ENCODE measurements at places on chromosomes 7 and 10.
A peak's percentile ranks its signal among the peaks of the same experiment; 100 is the strongest.

GRCh38 chr10:117497736-117498135 is 44.8 kb upstream of the EMX2 start:
- H3K4me1 ChIP-seq, result no peaks in the 10 kb centered on the region
- H3K27ac ChIP-seq, result no peak overlapping the region
- no peak for DNase-seq

GRCh38 chr7:13069841-13070240 is 382.4 kb downstream of the ARL4A start:
- H3K27ac ChIP-seq, result no peak overlapping the region
- no peaks in the 10 kb centered on the region for H3K4me1 ChIP-seq
- H3K4me3 ChIP-seq, result no peak overlapping the region
- DNase-seq, result no peak

GRCh38 chr7:6022707-6023106 is 8.5 kb upstream of the ANKRD61 start:
- H3K27me3 ChIP-seq, result no peaks in the 10 kb centered on the region
- H3K4me3 ChIP-seq, result no peak overlapping the region
- H3K36me3 ChIP-seq, result peaks cover 79% of the 10 kb centered on the region
- H3K4me1 ChIP-seq, result peaks cover 31% of the 10 kb centered on the region

GRCh38 chr7:1197997-1198625 is 34.6 kb upstream of the UNCX start:
- H3K27ac ChIP-seq, result no peak overlapping the region
- no peaks in the 10 kb centered on the region for H3K4me1 ChIP-seq
- no peak overlapping the region for H3K4me3 ChIP-seq

- DNase-seq, result peak; percentile 53
- no peaks in the 10 kb centered on the region for H3K27me3 ChIP-seq
- H3K36me3 ChIP-seq, result no peaks in the 10 kb centered on the region
- H3K4me3 ChIP-seq, result no peak overlapping the region
- no peak overlapping the region for H3K27ac ChIP-seq
- H3K4me1 ChIP-seq, result peaks cover 13% of the 10 kb centered on the region
Measured at GRCh38 chr10:45249978-45250693, 65.3 kb downstream of the OR13A1 start.

DNA sequence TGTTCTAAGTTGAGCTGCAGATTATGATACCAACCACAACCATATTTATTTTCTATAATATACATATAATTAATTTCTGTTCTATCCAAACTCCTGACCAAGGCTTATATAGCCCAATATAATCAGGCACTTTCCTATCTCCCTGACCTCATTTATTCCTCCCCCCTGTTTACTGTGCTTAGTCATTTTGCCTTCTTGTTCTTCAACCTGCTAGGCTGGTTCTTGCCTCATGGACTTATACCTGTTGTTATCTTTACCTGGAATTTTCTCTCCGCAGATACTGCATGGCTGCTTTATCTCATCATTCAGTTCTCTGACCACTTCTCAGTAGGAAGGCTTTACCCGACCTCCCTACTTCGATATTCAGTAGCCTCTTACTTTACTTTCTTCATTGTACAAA is 24.9 kb upstream of the FAM3C start:
- no peaks in the 10 kb centered on the region for H3K27me3 ChIP-seq
- H3K36me3 ChIP-seq, result no peaks in the 10 kb centered on the region
- H3K4me3 ChIP-seq, result no peak overlapping the region

DNA sequence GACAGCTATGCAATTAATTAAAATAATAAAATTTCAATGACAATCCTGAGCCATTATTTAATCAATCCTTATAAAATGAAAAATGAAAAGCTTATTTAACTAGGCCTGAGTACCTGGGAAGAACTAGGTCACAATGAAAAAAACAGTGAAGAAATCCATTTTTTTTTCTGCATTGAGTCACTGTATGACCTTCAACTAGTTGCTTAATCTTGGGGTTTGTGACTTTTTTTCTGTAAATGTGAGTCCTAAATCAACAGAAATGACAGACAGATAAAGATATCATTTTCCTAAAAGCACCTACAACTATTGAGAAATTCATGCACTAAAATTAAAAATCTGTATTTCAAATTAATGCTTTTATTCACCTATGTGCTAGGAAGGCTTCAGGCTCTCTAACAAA is 96.8 kb downstream of the TMEM26 start:
- H3K36me3 ChIP-seq, result no peaks in the 10 kb centered on the region
- H3K27me3 ChIP-seq, result no peaks in the 10 kb centered on the region
- H3K27ac ChIP-seq, result no peak overlapping the region

- no peak overlapping the region for H3K4me3 ChIP-seq
- no peaks in the 10 kb centered on the region for H3K27me3 ChIP-seq
Measured at GRCh38 chr10:5234106-5234860, 37.6 kb downstream of the AKR1C4 start.

DNA sequence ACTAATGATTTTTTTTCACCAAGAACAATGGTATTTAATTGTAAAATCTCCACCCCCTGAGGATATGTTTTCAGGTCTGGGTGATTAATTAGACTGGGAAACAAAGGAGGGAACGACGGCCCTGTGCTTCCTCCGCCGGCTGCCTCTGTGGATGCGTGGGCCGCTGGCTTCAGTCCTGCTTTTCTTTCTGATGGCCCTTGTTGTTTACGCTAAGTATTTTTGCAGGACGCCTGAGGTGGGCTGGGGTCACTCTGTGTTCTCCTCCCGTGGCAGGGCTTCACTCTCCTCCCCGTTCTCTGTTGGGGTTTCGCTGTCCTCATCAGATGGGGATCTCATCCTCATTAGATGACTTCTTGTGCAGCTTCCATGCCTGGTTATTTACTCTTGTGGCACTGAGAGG is 5.2 kb upstream of the ACBD5 start:
- H3K4me1 ChIP-seq, result peaks cover 16% of the 10 kb centered on the region
- no peak overlapping the region for H3K27ac ChIP-seq
- no peak for DNase-seq
- no peaks in the 10 kb centered on the region for H3K27me3 ChIP-seq
- no peak overlapping the region for H3K4me3 ChIP-seq

GRCh38 chr10:72106154-72106849 is 18.0 kb upstream of the SPOCK2 start:
- peaks cover 12% of the 10 kb centered on the region for H3K36me3 ChIP-seq
- H3K27me3 ChIP-seq, result no peaks in the 10 kb centered on the region
- no peak for DNase-seq
- no peak overlapping the region for H3K4me3 ChIP-seq
- H3K4me1 ChIP-seq, result no peaks in the 10 kb centered on the region

DNA sequence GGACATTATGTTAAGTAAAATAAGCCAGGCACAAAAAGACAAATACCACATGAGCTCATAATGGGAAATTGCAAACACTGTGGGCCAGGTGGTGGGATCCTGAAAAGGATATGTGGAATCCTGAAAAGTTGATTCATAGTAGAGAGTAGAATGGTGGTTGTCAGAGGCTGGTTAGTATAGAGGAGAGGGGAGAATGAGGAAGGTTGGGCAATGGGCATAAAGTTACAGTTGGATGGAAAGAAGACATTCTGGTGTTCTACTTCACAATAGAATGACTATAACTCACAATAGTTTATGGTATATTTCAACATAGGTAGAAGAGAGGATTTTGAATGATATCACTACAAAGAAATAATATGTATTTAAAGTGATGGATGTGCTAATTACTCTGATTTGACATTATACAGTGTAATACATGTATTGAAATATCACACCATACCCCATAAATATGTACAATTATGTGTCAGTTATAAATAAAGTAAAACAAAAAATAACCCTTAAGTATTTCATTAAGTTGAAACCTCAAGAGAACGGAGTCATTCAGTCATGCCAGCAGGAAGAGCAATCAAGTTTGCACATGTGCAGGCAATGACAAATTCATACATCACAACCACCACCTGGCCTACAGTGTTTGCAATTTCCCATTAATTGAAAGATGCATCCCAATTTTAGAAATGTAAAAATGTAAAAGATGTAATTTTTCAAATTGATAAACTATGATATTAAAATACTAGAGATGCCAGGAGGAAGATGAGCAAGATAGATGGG is 156.7 kb downstream of the MAGI2 start:
- no peak overlapping the region for H3K27ac ChIP-seq
- DNase-seq, result no peak

GRCh38 chr7:18225067-18225466 is 197.4 kb upstream of the PRPS1L1 start:
- peaks cover 72% of the 10 kb centered on the region for H3K4me1 ChIP-seq
- H3K27me3 ChIP-seq, result no peaks in the 10 kb centered on the region
- no peaks in the 10 kb centered on the region for H3K36me3 ChIP-seq
- H3K4me3 ChIP-seq, result peak overlapping the region; percentile 16

- H3K4me1 ChIP-seq, result no peaks in the 10 kb centered on the region
- H3K4me3 ChIP-seq, result no peak overlapping the region
- DNase-seq, result no peak
- H3K27ac ChIP-seq, result no peak overlapping the region
Measured at GRCh38 chr10:122254831-122255230, 16.3 kb upstream of the BTBD16 start.

DNA sequence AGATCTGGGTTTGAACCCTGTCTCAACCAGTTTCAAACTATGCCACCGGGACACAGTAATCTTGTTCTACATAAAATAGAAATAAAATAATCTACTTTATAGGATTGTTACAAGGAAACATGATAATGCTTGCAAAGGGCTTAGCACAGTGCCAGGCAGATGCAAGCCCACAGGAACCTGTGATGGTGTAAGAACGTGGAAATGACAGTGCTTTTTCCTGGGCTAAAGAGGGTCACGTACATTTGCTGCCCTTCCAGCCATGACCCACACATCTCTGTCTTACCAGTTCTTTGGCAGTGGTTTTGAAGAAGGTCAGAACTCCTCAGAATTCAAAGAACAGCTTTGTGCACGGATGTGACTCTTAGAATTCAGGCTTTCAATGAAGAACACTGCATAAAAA is 282.9 kb downstream of the CSTF2T start:
- no peak overlapping the region for H3K4me3 ChIP-seq
- no peaks in the 10 kb centered on the region for H3K36me3 ChIP-seq
- no peak overlapping the region for H3K27ac ChIP-seq
- H3K27me3 ChIP-seq, result no peaks in the 10 kb centered on the region
- no peak for DNase-seq

GRCh38 chr7:41125343-41125742 is 577.5 kb downstream of the INHBA start:
- H3K27ac ChIP-seq, result no peak overlapping the region
- no peak overlapping the region for H3K4me3 ChIP-seq
- no peak for DNase-seq
- H3K36me3 ChIP-seq, result no peaks in the 10 kb centered on the region

DNA sequence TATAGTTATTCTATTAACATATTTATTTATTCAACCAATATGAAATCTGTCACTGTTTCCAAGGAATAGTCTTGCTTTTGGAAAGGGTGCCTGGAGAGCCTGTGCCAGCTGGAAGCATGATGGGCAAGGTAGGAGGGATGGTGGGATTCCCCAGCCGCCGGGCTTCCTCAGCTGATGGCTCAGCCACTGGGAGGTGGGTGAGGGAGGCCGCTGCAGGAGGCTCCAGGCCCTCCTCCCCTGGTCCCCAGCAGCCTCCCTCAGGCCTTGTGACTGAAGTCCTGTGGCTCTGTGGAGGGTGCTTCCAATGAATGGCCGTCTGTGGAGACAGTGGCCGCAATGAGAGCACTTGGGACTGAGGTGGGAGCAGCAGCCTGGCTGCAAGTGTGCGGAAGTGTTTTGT is 27.0 kb downstream of the SPAG6 start:
- H3K27ac ChIP-seq, result no peak overlapping the region
- no peaks in the 10 kb centered on the region for H3K27me3 ChIP-seq
- H3K4me1 ChIP-seq, result peaks cover 19% of the 10 kb centered on the region
- H3K36me3 ChIP-seq, result no peaks in the 10 kb centered on the region

DNA sequence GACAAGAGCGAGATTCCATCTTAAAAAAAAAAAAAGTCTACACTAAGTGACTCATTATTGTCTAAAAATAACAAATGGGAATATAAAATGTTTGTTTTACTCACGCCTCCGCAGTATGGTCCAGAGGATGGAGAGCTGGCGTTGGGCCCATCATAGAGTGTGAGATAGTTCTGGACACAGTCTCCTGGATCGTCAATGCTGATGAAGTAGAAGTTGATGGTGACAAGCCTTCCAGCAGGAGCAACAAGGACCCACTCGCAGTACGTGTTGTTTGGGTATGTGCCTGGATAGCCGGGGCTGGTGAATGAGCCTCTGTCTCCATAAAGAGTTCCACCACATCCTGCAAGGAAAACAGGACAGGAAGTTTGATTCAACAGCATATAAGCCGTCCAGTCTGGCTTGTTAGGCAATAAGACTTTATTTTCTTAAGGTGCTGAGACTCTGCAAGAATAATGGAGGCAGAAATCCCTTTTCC is 11.5 kb upstream of the RSU1 start:
- no peak overlapping the region for H3K27ac ChIP-seq
- H3K4me3 ChIP-seq, result no peak overlapping the region
- DNase-seq, result no peak

GRCh38 chr7:107103369-107103768 is 58.9 kb downstream of the PRKAR2B start:
- no peaks in the 10 kb centered on the region for H3K27me3 ChIP-seq
- no peak overlapping the region for H3K4me3 ChIP-seq
- peak; percentile 58 for DNase-seq
- H3K36me3 ChIP-seq, result no peaks in the 10 kb centered on the region

GRCh38 chr7:111730476-111731300 is 168.4 kb upstream of the IMMP2L start:
- no peaks in the 10 kb centered on the region for H3K36me3 ChIP-seq
- H3K4me1 ChIP-seq, result no peaks in the 10 kb centered on the region
- H3K27ac ChIP-seq, result no peak overlapping the region
- no peak overlapping the region for H3K4me3 ChIP-seq

DNA sequence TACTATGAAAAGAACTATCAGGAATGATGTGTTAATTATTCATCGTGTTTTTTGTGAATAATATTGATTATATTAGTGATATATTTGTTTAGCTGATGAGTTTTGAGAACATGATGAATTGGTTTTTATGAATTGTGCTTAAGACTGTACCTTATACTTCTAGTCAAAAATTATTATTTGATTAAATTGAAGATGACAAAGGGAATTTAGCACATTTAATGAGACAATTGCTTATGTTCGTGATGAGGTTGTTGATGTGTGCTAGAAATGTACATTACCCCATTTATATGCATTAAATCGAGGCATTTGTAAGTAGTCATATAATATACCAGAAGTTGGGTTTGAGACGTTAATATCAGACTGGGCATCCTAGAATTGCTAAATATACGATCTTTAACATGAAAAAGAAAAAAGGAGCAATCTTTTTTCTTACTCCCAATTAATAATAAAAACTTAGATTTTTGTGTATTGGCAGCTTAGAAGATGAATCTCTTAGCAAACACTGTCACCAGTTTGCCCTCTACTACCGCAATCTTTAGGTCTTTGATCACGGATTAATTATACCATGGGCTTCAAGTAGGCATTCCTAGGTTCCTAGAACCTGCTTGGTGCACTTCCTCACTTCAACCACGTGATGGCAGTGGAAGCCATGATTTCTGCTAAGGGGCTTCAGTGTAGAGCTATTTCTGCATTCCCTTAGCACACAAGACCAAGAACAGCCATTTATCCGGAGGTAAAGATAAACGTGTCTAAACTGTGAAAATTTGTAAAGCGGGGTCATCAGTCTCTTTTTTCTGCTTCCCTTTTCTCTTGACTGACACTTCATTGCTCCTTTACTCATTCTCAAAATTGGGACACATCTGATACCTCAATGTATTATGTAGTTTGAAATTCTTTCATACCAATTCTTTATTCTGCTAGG is 1.6 kb downstream of the KLHDC10 start:
- DNase-seq, result peak; percentile 59
- peaks cover 25% of the 10 kb centered on the region for H3K4me1 ChIP-seq
- no peaks in the 10 kb centered on the region for H3K27me3 ChIP-seq
- H3K36me3 ChIP-seq, result no peaks in the 10 kb centered on the region
- H3K4me3 ChIP-seq, result no peak overlapping the region

- DNase-seq, result no peak
- peaks cover 32% of the 10 kb centered on the region for H3K27me3 ChIP-seq
- no peak overlapping the region for H3K27ac ChIP-seq
- H3K4me3 ChIP-seq, result no peak overlapping the region
- H3K4me1 ChIP-seq, result peaks cover 7% of the 10 kb centered on the region
- H3K36me3 ChIP-seq, result no peaks in the 10 kb centered on the region
Measured at GRCh38 chr7:26038201-26038990, 113.6 kb upstream of the NFE2L3 start.
